Fibroblast of mammary gland (primary cell): ENCODE measurements at places on chromosomes 3 and 15.

GRCh38 chr15:62833646-62834045 lies 208.9 kb upstream of the TPM1 start:
- DNase-seq, result no peak

DNA sequence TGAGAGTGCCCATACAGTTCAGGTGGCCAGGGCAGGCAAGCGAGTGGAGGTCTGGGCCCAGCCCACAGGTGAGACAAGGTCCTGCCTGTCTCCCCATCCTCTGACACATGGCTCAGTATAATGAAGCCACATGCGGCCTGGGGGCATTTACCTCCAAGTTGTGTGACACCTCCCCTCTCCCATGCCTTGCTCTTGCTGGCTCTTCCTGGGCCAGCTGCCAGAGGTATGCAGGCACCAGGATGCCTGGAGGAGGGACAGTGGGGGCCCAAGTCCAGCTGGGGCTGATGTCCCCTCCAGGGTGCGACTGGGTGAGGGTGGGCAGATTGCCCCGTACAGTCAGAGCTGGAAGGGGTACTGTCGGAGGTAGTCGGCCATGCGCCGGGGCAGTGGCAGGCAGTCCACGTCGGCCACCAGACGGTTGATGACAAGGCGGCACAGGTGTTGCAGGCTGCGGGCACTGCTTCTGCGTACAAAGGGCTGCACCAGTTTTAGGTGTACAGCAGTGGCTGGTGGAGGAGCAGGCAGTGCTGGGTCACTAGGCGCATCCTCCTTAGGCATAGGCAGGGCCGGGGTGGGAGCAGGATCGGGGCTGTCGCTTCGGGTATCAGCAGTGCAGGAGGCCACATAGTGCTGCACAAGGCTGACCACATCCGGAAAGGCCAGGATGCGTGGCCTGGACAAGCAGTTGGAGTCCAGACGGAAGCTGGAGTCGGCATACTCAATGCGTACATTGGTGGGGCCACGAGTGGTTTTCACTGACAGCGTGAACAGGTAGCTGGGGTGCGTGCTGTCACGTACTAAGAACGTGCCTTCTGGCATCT lies 4.1 kb downstream of the CISH start:
- DNase-seq, result no peak

GRCh38 chr15:36914466-36914865 lies 185.9 kb downstream of the MEIS2 start:
- no peak for DNase-seq

DNA sequence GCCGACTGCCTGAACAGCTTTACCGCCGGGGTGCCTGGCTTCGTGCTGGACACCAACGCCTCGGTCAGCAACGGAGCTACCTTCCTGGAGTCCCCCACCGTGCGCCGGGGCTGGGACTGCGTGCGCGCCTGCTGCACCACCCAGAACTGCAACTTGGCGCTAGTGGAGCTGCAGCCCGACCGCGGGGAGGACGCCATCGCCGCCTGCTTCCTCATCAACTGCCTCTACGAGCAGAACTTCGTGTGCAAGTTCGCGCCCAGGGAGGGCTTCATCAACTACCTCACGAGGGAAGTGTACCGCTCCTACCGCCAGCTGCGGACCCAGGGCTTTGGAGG lies 815 bp downstream of the SPINT1 start:
- DNase-seq, result no peak

GRCh38 chr3:178658694-178659325 lies 122.6 kb downstream of the KCNMB2 start:
- DNase-seq, result no peak

GRCh38 chr15:78064544-78064943 lies 13.0 kb downstream of the TBC1D2B start:
- DNase-seq, result peak; percentile 80

DNA sequence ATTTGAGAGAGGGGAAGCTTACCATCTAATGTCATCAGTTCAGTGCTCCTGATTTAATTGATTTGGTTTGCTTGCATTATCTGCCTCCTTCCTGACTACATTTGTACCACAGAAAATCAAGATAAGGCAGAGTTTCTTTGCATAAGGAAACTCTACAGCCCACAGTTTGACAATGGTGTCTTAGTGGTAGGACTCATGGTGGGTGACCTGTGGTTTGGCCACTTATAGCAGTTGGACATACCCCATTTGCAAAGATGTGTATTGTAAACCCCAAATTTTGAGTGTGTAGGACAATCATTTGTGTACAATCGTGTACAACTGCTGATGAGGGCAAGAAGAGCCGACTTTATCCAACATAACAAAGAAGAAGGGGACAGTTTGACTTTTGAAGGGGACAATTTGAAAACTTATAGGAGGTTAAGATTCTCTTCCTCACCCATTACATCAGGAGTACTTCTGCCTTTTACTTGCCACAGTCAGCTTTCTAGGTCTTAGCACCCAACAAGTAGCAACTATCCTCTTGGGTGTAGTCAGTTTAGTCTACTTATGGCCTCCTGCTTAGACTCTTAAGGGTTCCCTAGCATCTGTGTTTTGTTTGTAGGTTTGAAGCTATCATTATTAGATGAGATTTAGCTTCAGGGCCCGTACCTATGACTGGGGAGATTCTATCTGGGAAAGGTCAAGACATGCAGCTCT lies 6.2 kb downstream of the TGFBR2 start:
- no peak for DNase-seq

DNA sequence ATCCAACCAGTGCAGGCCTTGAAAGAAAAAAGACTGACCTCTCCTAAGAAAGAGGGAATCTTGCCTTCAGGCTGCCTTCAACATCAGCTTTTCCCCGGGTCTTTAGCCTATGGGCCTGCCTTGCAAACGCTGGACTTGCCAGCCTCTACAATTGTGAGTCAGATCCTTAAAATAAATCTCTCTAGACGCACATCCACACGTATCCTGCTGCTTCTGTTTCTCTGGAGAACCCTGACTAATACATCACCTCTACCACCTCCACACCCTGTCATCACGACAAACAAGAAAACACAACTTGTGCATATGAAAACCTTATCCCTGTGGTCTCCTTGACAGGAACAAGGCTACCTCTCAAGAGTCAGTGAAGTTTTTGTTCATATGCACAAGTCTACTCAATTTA lies 11.8 kb downstream of the CYFIP1 start:
- DNase-seq, result peak; percentile 97

GRCh38 chr3:25781758-25782594 lies 1.3 kb downstream of the NGLY1 start:
- DNase-seq, result no peak

DNA sequence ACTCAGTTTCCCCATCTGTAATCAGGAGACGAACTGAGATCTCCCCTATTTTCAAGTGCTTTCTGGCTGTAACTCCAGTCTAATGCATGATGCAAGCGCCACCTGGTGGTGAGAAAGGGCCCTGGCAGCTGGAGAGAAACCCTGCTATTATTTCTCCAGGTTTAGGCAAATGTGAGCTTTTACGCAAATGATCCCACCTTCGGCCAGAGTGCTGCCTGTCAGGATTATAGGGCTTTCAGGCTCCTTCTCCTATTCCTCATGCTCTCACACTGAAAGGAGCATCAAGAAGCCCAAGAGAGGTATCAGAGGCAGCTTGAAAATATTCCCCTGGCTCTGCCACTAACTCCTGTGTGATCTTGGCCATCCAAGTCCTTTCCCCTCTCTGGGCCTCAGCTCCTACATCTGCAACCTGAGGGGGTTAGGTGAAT lies 93.9 kb upstream of the RASGRF1 start:
- peak; percentile 58 for DNase-seq

DNA sequence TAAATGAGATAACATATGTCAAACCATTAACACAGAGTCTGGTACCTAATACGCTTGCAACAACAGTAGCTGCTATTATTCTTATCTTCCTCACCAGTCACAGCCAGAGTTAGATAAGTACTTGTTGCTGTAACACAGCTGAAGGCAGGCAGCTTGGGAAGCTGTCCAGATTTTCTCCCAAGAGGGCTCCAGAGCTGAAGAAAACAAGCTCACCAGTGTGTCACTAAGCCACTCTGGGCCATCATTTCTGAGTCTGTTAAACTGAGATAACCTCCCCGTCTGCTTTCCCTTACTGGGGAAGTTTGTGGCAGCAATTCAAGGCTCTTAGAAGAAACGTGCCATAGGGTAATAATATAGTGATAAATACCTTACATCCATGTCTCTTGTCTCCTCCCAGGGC lies 226.3 kb downstream of the TAFA4 start:
- DNase-seq, result no peak

GRCh38 chr3:5428607-5429516 lies 241.4 kb downstream of the EDEM1 start:
- DNase-seq, result no peak

- DNase-seq, result no peak
These were observed 5.8 kb upstream of the RAD51 start for GRCh38 chr15:40688932-40689799.

DNA sequence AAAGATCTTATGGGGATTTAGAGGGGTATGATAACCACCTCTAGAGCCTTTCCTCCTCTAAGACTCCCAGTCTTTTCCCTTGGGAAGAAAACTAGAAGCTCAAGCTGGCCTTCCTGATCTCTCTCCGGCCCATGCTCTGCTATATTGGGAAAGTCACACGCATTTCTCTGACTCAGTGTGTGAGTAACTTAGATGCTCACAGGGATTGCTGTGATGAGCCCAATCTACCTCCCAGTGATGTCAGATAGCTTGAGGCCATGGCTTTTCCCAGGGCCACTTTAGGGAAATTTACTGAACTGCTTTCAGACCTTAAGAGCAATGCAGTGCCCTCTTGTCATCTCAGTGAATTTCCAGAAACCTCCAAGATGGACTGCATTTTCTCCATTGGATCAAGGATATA lies 8.6 kb upstream of the ST8SIA2 start:
- peak; percentile 59 for DNase-seq
